ENCODE measurements at places on chromosomes 5 and 9.
A peak's percentile ranks its signal among the peaks of the same experiment; 100 is the strongest.

- peak; percentile 24 for DNase-seq
Observed at GRCh38 chr5:90802474-90803317, 244.1 kb downstream of the ADGRV1 start.

- peak; percentile 15 for DNase-seq
Observed at GRCh38 chr9:14080959-14081542, 232.9 kb downstream of the NFIB start.

GRCh38 chr9:127104581-127105311, 17.7 kb downstream of the ANGPTL2 start:
- DNase-seq, result no peak

- DNase-seq, result no peak
Observed at GRCh38 chr9:25994605-25995004, 316.4 kb upstream of the TUSC1 start.

GRCh38 chr5:81972492-81972783, 615 bp downstream of the ATG10 start:
- DNase-seq, result no peak

GRCh38 chr5:113187906-113188305, 211.3 kb downstream of the DCP2 start:
- DNase-seq, result no peak

GRCh38 chr9:99118782-99119466, 14.0 kb downstream of the TGFBR1 start:
- no peak for DNase-seq

- no peak for DNase-seq
Observed at GRCh38 chr5:407051-407450, 35.9 kb upstream of the EXOC3 start.

DNA sequence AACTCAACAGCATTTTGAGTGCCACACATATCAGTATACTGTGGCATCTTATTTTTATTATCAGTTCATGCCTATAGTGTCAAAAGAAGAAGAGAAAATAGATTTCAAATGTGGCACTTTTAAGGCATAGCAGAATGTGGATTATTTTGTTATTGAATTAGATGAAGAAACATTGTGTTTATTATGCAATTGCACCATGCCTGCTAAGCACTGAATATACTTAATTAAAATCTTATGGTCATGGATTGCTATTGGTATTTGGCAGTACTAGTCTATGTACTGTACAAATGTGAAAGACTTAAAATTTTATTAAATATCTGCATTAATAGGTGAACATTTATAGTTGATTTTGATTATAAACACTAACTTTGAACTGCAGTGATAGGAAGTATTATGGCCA, 128.8 kb downstream of the FER start:
- DNase-seq, result no peak
